ENCODE measurements at places on chromosomes 12 and 14. TPM values are rescaled to one million over a fixed set of nuclear protein-coding genes. Genes with fewer than 3 reads are reported as not detected.

Gene PIWIL1
- not detected for total RNA-seq

- DNase-seq: no peak
Measured at GRCh38 chr14:98280436-98280835, 991.6 kb downstream of the BCL11B start.

- no peak for DNase-seq
Measured at GRCh38 chr12:131904346-131904745, 9.9 kb downstream of the ULK1 start.

DNA sequence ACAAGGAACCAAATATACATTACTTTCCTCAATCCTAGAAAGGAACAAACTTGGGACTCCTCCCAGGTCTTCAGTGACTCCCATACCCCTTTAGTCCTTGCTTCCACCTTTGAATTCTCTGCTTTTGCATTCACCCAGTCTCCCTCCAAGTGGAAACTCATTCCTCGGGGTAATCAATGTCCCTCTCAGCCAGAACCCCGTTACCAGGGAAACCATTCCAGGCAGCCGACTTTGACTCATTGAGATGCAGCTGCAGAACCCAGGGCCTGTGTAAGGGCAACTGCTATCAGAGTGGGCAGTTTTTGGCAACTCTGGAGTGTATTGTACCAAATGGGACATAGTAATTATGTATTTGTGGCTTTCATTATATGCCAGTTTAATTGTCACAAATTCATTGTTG, 186.2 kb downstream of the NRXN3 start:
- no peak for DNase-seq

GRCh38 chr12:121399391-121400331, at the start of gene RNF34:
Gene RNF34 (plus strand): TSS chr12:121400118. CDS start chr12:121400213, 95 bp downstream.
- DNase-seq: peak; percentile 97

DNA sequence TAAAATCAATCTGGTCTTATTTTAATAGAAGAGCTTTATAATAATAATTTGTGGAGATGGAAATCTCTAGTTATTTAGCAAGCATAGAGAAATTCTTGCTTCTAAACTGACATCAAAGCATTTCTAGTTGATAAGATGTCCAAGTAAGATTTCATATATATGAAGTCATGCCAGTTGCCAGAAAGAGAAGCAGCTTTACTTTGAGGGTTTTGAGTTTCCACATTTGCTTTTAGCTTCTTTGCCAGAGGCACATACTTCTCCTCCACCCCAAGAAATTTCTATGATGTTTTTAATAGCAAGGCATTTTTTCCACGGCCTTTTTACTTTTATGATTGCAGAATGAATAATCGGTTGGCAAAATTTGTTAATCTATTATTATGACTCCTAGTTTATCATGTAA, 24.2 kb upstream of the YAF2 start:
- DNase-seq: no peak

Data from LHCN-M2 (cell line).